Chondrocyte (in vitro differentiated cells): ENCODE measurements at places on chromosomes 3 and 15. TPM values are rescaled to one million over a fixed set of nuclear protein-coding genes. Genes with fewer than 3 reads are reported as not detected.

DNA sequence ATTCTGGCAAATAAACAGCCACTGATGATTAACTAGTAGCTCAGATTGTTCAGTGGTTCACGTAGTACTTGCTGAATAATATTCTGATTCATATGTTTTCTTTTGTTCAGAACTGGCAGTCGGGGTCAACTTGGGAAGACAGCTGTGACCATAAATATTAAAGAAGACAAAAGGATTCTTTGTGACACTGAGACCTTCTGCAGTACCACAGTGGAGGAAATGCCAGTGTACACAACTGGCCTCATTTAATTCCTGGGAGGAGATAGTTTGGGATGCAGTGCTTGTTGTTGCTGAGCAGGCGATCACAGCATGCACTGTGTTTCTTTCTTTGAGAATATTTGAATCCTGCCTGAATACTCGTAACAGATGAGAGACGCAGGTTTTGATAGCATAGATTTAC lies 26.7 kb upstream of the MCF2L2 start:
- DNase-seq = no peak
- peaks cover 5% of the 10 kb centered on the region for H3K36me3 ChIP-seq

ANKRD34C gene
- total RNA-seq = 0.07 to 1.3 TPM (median 0.92 TPM) in 3 replicates

GRCh38 chr3:108548304-108548703 lies 37.9 kb upstream of the MYH15 start:
- DNase-seq = no peak
- H3K4me1 ChIP-seq = peaks cover 16% of the 10 kb centered on the region
- H3K27ac ChIP-seq = no peak overlapping the region
- no peak overlapping the region for H3K4me3 ChIP-seq
- no peaks in the 10 kb centered on the region for H3K27me3 ChIP-seq

CPNE4 gene
- total RNA-seq = not detected in 3 replicates

SLC6A11 gene
- not detected in 3 replicates for total RNA-seq

DNA sequence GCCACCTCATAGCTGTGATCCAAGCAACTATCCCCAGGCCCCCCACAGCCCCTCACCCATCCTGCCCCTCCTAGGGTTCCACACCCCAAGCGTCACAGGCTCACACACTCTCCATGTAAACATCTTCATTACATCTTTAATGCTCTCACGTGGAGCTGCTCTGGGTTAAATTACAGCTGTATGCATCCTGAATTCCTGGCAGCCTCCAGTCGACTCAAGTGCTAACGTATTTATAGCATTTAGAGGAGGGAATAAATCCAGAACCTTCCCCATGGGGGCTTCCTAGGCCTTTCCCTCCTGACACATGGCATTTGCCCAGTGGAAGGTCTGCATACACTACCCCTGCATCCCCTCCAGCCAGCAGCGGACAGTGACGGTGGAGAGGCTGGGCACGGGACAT lies 9.6 kb downstream of the C3orf18 start:
- DNase-seq = no peak
- no peaks in the 10 kb centered on the region for H3K4me1 ChIP-seq
- no peak overlapping the region for H3K27ac ChIP-seq
- no peak overlapping the region for H3K4me3 ChIP-seq
- peaks cover 13% of the 10 kb centered on the region for H3K27me3 ChIP-seq

LMAN1L gene
- total RNA-seq = 0.82 TPM in 1 of 3 replicates, not detected in the others

- no peak overlapping the region for H3K4me3 ChIP-seq
- H3K4me1 ChIP-seq = peaks cover 24% of the 10 kb centered on the region
- H3K27ac ChIP-seq = no peak overlapping the region
- DNase-seq = no peak
- no peaks in the 10 kb centered on the region for H3K27me3 ChIP-seq
These were observed 30.6 kb downstream of the LDHAL6B start for GRCh38 chr15:59237119-59237855.

DNA sequence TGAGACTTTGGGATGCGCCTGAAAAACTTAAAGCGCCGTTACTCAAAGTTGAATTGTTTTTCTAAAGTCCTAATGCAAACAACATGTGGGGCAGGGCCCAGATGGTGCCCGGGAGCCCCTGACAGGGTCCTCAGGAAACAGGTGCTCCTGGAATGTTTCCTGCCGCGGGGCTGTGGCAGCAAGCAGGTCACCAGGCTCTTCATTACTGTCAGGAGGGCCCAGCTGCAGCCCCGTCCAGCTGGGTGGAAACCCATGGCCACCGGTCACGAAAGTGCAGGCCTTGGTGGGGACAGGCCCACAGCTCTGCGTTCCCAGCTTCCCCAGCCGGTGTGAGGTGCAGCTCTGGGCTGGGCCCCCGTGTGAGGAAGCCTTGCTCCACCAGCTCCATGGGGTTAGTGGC lies 63.9 kb upstream of the GATA2 start:
- H3K4me1 ChIP-seq = peaks cover 9% of the 10 kb centered on the region
- H3K27ac ChIP-seq = no peak overlapping the region
- H3K4me3 ChIP-seq = no peak overlapping the region
- no peak for DNase-seq
- peaks cover 18% of the 10 kb centered on the region for H3K27me3 ChIP-seq
- no peaks in the 10 kb centered on the region for H3K36me3 ChIP-seq
